ENCODE measurements at places on chromosomes 4 and X.

DNA sequence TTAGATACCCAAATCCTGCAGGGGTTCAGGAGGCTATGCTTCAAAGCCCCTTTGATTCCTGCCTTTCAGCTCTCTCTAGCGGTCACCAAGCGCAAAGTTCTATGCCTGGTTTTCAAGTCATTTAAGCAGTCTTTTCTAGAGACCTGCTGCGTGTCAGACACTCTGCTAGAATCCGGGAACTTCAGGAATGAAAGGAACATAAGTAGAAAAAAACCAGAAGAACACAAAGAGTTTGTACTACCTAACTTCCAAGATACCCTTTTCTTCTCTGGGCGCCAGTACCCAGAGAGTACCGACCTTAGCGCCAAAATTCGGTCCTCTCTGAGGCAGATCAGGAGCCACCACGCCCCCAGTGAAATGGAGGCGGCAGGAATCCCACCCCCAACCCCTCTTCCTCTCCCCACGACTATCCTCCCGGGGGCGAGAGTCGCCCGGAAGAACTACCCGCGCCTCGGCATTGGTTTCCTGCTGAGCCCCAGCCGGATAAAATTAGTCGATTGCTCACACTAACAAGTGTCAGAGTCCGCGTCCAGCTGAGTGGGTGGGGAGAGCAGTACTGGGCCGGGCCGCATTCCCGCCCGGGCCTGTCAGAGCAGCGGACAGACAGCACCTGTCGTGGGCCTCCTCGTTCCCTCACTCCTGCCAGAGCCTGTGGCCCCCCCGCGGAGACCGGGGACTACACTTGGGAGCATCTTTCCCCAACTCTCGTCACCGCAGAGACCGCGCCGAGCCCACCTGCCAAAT is 78.8 kb downstream of the RLIM start:
- peak; percentile 17 for DNase-seq

- DNase-seq = no peak
These were observed 9.8 kb upstream of the DCLK2 start for GRCh38 chr4:150068300-150068960.

- DNase-seq = no peak
These were observed 39.0 kb upstream of the CD99 start for GRCh38 chrX:2652106-2652505.

DNA sequence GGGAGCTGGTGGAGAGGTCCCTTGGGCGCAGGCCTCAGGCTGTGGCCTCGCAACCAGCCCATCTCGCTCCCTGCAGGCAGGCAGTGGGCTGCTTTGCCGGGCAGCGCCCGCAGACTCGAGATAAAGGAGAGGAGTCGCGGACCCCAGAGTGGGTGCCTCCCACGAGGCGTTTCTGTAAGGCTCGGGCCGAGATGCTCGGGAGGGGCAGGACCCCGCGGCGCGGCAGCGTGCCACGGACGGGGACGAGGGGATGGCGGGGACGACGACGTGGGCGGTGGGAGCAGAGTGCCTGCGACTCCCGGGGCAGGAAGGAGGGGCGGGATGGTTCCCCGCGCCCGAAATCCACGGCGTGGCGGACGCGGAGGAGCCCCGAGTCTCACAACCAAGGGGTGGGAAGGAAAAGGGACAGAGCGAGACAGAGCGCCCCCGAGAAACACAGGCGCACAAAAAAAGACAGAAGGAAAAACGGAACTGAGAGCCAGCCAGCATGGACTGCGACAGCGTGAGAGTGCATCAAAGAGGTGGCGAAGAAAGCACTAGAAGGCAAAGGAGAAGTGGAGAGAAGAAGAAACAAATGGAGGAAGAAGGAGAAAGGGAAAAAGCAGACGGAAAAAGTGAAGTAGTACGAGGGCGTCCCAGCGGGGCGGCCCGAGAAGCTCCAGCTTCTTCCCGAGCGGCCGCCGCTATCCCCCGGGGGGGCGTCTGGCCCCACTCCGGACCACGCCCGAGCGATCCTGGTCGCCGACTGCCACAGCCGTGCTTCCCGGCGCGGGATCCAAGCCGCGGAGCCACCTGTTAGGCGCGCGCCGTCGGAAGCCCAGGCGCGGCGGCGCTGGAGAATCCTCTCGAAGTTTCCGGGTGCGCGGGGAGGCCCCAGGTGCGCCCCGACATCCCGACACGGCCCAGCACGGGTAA is 1.5 kb downstream of the BEND4 start:
- no peak for DNase-seq

GRCh38 chr4:3681191-3681590 is 85.0 kb upstream of the ADRA2C start:
- no peak for DNase-seq

- DNase-seq = no peak
These were observed 619.8 kb downstream of the PACRGL start for GRCh38 chr4:21320034-21320433.

DNA sequence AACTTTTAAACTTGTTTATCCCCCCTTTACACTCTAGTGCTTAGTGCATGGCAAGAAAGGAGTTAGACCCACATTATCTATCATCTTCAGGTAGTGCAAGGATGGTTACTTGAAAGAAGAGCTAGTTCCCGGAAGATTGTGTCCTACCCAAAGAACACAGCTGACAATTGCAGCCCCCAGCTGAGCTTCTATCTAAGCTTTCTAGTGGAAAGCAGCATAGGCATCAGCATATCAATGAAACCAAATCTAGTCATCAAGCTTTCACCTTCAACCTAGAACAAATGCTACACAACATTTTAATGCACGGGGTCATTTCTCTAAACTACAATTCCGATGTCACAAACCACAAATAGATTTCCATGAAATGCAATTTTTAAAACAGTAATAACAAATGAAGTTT is 88.9 kb upstream of the TFDP3 start:
- no peak for DNase-seq

DNA sequence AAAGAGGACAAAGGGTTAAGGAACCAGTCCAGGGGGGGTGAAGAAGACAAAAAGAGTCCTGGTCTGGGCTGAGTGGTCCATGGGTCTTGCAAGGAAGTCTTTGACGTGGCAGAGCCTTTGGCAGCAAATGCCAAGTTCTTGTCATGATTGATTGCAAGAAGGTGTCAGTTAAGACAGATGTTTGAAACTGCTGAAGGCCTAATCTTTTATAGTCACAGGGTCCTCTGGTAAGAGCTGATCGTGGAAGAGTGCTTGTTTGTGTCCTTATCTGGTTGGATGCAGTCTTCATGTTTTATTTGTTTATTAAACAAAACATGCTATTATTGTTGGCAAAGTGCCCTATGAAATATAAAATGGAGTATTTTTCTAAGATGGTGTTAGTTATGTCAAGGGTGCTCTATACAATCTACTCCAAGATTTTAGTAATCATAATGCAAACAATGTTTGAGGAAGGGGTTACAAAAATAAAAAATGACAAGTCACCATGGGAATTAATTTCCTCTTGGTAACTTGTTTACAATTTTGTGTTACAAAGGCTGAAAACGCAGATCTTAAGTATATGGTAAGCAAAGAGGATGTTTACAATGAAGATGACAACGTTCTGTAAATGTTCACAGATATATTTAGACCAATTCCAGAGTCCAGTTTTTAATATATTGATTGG is 85.9 kb downstream of the MAGED4 start:
- DNase-seq = no peak

GRCh38 chrX:43860646-43861370 is 21.4 kb downstream of the MAOB start:
- no peak for DNase-seq

DNA sequence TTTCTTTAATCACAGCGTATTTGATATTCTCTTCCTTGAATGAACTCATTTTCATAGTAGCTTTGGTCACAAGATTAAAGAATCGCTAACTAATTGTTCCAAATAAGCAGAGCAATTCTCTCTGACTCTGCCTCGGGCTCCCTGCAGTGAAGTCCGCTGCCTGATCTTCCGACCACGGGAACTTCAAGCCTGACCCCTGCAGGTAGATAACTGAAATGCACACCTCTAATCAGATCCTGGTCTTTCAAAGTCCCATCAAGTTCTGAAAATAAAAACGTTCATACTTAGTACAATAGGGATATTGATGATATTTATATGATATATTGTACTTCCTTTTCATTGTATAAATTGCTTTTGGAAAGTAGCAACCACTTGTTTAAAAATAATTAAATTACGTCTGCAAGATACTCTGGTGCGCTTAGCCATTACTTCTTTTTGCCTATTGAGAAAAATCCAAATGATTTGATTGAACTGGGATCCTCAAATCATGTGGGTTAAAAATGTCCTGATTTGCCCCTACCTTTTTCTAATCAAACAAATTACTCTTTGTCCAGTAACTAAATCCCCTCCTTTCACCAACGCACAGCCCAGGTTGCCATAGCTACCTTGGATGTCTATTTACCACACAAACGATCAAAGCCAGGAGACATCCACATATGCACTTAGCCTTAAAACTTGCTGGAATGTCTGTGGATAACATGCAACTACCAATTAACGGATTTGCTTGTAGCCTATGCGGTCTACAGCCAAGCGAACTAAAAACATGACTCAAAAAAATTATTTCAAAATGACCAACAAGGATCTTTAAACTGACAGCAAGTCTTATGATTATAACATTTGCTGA is 4.2 kb downstream of the MID1 start:
- no peak for DNase-seq

DNA sequence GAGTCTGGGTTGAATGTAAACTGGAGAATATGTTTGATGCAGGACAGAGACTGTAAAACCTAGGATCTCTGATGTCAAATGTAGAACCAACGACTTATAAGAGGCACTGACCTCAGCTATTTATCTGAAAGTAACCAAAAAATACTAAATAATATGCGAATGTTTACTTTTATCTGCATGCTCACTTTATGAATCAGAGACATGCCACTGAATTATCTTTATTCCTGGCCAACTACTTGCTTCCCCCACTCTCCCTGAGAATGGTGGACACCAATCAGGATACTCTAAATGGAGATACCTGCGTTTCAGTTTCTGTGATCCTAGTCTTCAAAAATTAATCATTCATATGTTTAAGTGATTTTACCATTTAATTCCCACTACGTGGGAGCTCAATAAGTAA is 1038.4 kb upstream of the PABPC4L start:
- no peak for DNase-seq

DNA sequence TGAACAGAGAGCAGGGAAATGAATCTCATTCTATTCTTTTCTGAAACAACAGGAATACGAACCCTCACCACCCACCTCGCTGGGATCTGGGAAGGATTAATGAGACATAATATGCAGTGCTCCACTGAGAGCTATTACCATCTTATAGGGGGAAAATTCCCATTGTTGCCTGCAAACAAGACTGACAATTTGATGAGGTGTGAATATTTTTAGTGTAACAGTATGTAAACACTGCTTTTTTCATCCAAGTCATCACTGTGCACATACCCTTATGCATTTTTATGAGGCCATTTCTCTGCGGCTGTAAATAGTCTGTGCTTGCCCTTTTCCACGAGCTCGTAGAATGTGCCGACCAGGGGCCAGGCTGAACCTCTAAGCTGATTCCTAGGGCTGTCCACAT is 285.6 kb upstream of the CPEB2 start:
- DNase-seq = no peak

GRCh38 chr4:73676861-73677323 is 56.7 kb upstream of the RASSF6 start:
- no peak for DNase-seq

GRCh38 chr4:128424527-128425497 is 137.2 kb upstream of the PGRMC2 start:
- DNase-seq = no peak

- no peak for DNase-seq
These were observed 214.6 kb upstream of the FAM241A start for GRCh38 chr4:111930659-111931058.

DNA sequence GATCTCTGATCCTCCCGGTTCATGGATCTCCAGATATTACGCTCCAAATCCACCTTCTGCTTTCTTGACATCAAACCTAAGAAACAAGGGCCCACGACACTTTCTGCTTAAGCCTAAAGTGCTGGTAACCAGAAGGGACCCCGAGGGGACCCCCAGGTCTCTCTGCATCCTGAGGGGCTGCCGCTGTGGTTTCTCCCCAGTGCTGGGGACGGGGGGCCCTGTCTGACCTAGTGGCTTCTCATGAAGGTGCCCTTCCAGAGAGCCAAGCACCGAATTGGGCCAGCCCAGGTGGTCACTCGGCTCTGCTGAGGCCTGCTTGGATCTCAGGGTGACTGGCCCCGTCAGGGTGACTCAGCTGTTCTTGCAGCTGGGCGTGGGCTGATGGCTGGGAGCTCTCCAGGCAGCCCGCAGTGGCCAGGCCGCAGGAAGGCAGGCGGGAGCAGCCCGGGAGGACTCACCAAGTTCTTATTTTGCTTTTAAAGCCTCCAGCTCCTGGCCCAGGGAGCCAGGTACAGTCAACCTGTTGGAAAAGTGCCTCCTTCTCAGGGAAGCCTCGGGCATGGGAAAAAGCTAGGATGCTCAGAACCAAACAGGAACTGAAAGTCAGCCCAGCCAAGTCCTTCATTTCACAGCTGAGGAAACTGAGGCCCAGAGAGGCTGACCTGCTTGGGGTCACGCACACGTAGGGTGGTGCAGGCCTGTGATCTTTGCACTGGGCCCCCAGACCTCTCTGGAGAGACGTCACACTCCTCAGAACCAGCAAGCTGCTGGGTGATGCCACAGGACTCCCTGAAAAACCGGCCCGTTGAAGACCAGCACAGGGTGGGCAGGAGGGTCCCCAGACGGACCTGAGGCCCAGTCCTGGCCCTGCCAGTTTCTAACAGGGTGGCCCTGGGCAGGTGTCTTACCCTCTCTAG is 16.7 kb downstream of the BLOC1S4 start:
- DNase-seq = no peak

DNA sequence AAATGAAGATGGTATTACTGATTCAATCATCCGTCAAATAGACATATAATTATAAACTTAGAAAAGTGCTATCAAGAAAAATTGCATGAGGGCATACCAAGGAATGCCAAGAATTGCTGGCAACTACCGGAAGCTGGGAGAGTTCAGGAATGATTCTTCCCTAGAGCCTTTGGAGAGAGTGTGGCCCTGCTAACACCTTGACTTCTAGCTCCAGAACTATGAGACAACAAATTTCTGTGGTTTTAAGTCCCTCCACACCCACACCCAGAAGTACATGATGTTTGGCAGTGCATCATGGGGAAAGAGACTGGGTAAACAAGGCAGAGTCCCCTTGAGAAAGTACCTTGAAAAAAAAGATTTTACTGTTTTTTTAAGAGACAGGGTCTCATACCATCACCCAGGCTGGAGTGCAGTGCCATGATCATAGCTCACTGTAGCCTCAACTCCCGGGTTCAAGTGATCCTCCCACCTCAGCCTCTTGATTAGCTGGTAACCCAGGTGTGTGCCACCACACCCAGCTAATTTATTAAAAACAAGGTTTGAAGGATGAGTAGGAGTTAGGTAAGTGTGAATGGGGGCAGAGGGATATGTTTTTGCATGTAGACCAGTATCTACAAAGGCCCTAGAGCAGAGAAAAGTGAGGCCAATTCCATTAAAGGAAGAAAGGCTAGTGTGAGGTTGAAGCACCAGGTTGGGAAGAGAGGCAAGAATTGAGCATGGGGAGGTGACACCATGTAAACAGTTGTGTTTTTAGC is 53.1 kb downstream of the GSX2 start:
- DNase-seq = no peak

DNA sequence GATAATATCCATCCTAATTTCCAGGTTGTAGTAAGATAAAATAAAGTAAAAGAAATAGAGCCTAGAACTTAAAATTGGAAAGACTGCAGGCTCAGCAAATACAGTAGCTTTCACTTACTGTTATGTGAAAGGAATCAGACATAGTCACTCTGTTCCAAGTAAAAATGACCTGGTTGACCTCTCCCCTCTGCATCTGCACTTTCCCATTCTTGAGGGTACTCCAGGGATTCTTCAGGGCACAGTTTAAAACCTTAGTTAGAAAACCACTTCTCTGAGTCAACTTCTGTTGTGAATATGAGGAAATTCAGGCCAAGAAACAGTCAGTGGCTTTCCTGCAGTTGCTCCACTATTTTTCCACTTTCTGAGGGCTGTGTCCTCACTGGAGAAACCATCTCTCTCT is 42.9 kb downstream of the FRAS1 start:
- no peak for DNase-seq

Measured in GM18507 (cell line).